Kidney (tissue), 22 donors: ENCODE measurements at places on chromosomes 4 and X. TPM values are rescaled to one million over a fixed set of nuclear protein-coding genes. Genes with fewer than 3 reads are reported as not detected.
A peak's percentile ranks its signal among the peaks of the same experiment; 100 is the strongest.

GRCh38 chrX:15146515-15146914 is 123.4 kb downstream of the ASB9 start:
- DNase-seq: no peak

GRCh38 chrX:41005445-41005992 is 79.7 kb upstream of the USP9X start:
- DNase-seq: no peak

DNA sequence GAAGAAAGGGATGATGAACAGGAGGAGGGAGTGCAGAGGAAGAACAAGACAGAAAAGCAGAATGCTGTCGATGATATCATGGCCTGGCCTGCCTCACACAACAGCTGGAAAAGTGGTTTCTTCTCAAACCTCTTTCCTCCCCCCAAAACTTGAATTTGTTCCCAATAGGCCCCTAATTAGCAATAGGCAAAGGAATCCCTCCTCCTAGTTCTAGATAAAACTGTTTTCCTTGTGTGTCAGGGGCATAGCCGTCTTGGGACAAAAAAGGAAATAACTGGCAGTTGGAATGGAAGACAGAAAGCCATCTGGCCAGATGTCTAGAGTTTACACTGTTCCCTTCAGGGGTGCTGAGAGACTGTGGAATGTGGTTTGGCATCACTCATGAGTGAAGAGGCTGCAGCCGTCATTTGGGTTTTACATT is 177.8 kb upstream of the C1QTNF7 start:
- no peak for DNase-seq

DNA sequence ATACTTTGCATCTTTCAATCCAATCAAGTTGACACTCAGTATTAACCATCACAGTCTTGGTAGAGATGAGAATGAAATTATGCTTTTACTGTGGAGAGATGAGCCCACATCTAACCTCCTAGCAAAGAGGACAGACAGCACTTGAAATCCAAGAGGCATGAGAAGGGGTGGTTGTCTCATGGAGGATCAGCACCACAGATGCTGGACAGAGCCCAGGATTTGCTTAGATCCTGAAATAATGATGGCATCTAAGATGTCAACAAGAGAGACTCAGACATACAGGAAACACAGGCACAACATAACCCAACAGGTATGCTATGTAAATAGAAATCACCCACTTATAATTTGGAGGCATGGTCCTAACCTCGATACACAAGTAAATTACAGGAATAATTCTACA is 74.3 kb upstream of the VCX2 start:
- no peak for DNase-seq

DNA sequence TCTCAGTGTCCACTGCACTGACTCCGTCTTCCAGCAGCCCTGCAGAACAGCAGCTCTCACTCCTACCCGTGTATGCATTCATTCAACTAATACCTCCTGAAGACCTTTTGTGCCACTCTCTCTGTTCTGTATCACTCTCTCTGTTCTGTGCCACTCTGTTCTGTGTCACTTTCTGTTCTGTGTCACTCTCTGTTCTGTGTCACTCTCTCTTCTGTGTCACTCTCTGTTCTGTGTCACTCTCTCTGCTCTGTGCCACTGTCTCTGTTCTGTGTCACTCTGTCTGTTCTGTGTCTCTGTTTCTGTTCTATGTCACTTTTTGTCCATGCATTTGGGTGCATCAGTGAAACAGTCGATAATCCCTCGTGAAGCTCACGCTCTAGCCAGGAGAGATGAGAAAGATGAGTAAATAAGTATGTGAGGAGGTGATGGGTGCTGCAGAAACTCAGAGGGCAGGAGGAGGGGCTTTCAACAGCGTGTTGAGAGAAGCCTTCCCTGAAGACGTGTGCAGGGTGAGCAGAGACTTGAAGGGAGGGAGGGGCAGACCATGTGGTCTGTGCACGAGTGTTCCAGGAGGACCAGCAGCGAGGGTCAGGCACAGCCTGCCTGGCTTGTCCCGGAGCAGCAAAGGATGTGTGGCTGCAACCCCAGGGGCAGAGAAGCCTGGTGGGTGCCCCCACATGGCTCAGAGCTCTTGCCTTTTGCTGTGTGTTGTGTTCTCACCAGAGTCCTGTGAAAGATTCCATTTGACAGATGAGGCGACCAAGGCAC is 8.9 kb downstream of the PIGG start:
- DNase-seq: no peak

- DNase-seq: no peak
These were observed 299.1 kb downstream of the EVC2 start for GRCh38 chr4:5409237-5409636.

Gene UCP1
- polyA plus RNA-seq: not detected

Gene S100G
- not detected for polyA plus RNA-seq

Gene ADGRG2
- polyA plus RNA-seq: not detected

GRCh38 chr4:15753786-15754185 is 24.3 kb upstream of the CD38 start:
- no peak for DNase-seq

- no peak for DNase-seq
These were observed 150.4 kb downstream of the MID1 start for GRCh38 chrX:10470009-10470408.

DNA sequence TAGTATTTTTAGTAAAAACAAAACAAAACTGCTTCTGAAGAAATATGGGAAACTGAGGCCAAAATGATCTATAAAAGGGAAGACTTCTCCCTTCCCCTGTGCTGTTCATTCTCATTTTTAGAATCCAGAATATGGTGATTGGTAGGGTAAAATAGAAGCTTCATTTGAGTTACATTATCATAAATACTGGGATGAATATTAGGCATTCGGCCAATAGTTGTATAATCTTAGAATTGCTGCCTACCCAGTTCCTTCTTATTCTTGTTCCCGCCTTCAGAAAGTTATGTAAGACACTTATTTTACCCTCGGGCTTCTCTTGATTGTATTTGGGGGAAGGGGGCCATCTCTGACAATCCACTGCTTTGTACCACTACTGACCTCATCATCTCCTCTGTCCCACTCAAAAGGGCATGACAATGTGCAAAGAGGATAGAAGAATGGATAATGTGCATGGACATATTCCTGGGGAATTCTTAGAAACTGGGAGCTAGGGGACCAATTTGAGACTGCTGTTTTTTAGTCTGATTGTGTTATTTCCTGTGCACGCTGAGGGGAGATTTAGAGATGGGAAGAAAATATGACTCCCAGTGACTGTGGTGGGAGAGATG is 588 bp downstream of the ART3 start:
- no peak for DNase-seq

Gene PABPC1L2A
- polyA plus RNA-seq: not detected

Gene MID1
- polyA plus RNA-seq: 5.3 TPM

- DNase-seq: no peak
These were observed 15.8 kb upstream of the PGRMC2 start for GRCh38 chr4:128303405-128303785.

DNA sequence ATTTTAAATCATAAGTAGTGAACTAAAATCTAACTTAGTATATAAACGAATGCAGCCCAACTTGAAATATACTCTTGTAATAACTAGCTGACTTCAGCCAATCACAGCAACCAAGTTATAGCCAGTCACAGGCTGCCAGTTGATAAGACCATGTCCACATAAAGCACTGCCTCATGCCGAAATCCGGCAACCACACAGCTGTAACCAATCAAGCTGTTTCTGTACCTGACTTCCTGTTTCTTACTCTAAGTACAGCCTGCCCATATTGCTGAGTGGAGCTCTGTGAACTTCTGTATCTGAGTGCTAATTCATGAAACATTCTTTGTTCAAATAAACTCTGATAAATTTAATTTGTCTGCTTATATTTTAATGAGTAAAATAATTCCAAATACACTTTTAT is 805.3 kb upstream of the EPHA5 start:
- DNase-seq: no peak

- DNase-seq: no peak
These were observed 196.6 kb downstream of the EVC2 start for GRCh38 chr4:5511791-5512190.

Gene NLRP2B
- not detected for polyA plus RNA-seq

Gene RBMX
- polyA plus RNA-seq: 95.0 TPM

- no peak for DNase-seq
These were observed 962.0 kb downstream of the CCSER1 start for GRCh38 chr4:91089178-91089577.

DNA sequence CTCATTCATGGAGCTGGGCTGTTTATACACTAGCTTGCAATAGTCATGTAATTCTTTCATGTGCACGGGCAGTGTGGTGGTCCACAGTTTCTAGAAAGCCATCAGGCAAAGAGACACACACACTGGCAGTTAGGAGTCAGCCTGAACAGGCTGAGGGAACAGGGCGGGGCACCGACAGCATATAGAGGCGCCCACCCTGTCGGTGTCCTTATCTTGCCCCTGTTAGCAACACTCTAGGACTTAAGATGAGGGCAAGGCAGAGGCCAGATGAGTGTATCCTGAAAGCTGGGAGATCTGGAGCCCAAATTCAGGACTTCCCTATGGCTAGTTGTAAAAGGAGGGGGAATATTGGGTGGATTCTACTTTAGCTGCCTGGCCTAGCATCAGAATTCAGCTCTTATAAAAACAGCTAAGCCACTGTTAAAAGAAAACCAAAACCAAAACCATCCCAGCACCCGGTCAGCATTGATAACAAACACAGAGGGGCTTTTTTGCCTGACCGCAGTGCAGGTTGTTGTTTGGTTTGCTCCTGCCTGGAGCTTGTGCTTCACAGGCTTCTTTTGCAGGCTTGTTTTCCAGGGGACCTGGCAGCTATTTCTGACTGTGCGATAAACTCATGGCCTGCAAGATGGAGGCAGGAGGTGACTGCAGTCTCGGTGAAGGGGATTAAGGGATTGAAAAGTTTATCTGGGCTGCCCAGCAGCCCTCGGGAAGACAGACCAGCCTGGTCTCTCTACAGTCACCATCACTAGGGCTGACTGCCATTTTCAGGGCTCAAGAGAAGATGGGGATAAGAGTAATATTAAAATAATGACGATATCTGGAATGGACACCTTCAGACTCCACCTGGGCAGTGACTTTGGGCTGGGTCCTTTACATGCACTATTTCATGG is 638.9 kb downstream of the MID1IP1 start:
- DNase-seq: no peak

- no peak for DNase-seq
These were observed 25.2 kb upstream of the NPFFR2 start for GRCh38 chr4:72006586-72006985.

DNA sequence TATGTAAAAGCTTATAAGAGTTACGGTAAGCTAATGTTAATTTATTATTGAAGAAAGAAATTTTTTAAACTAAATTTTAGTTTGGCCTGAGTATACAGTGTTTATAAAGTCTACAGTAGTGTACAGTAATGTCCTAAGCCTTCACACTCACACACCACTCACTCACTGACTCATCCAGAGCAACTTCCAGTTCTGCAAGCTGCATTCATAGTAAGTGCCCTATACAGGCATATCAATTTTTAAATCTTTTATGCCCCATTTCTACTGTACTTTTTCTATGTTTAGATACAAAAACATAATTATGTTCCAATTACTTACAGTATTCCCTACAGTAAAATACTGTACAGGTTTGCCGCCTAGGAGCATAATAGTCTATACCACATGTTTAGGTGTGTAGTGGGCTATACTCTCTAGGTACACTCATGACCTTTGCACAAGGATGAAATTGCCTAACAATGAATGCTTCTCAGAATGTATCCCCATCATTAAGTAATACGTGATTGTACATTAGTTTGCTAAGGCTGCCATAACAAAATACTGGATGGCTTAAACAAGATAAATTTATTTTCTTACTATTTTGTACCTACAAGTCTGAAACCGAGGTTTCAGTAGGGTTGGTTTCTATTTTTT is 333.8 kb upstream of the PCDH7 start:
- DNase-seq: no peak

GRCh38 chr4:15400981-15401671 is 26.7 kb upstream of the C1QTNF7 start:
- peak; percentile 22 for DNase-seq

DNA sequence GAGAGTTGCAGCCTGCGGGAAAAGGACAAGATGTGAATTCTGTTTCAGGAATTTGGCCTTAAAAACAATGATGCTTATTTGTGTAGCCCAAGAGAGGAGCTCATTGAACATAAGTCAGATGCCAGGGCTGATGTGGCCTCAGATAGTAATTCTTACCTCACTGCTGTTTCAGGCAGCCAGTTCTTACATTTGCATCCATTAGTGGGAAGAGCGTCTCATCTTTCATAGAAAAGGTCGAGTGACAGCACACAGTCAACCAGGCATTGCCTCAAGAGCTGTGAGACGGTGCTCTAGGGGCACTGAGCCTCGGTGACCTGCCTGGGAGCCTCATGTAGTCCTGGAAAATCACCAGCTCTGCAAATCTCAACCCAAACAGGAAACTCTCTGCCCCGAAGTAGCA is 174.9 kb upstream of the FRG1 start:
- DNase-seq: no peak

GRCh38 chrX:50106051-50106675 is 94.6 kb downstream of the AKAP4 start:
- DNase-seq: no peak

- no peak for DNase-seq
These were observed 711.9 kb upstream of the ATOH1 start for GRCh38 chr4:93116624-93117023.

GRCh38 chr4:185559915-185560281 is 24.6 kb upstream of the PDLIM3 start:
- DNase-seq: no peak

- DNase-seq: no peak
These were observed 32.9 kb downstream of the HOPX start for GRCh38 chr4:56648021-56648823.

DNA sequence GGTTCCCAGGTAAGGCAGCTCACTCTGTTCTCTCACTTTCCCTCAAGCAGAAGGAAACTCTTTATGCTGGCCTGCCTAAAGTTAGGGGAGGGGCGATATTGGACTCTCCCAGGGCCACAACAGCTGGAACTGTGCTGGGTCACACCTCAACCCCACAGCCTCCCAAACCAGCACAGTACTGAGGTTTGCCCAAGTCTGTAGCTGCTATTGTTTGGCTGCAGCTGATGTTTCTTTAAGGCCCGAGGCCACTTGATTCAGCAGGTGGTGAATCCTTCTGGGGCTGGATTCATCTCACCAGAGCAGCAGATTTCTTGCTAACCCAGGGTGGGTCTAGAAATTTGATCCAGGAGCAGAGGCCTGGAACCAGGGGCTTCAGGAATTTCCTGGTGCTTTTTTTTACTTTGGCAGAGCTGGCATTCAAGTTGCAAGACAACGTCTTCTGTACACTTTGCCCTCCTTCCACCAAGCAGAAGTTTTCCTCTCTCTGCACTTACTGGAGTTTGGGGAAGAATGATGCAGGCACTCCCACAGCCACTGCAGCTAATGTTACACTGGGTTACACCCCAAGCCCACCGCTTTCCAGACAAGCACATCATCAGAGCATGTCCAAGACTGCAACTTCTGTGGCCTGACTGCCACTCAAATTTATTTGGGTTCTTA is 544.7 kb upstream of the NDST4 start:
- peak; percentile 68 for DNase-seq

- no peak for DNase-seq
These were observed 20.5 kb upstream of the FAM193A start for GRCh38 chr4:2515830-2516550.

GRCh38 chrX:134554291-134554690 is 94.3 kb downstream of the HPRT1 start:
- DNase-seq: no peak

Gene CYP2U1
- 6.3 TPM for polyA plus RNA-seq

GRCh38 chr4:137116144-137116543 is 416.1 kb downstream of the PCDH18 start:
- DNase-seq: no peak

Gene POU4F2
- polyA plus RNA-seq: not detected
